Right atrium auricular region (tissue), 2 donors: ENCODE measurements at places on chromosomes 11 and 22. TPM values are rescaled to one million over a fixed set of nuclear protein-coding genes. Genes with fewer than 3 reads are reported as not detected.
A peak's percentile ranks its signal among the peaks of the same experiment; 100 is the strongest.

DNA sequence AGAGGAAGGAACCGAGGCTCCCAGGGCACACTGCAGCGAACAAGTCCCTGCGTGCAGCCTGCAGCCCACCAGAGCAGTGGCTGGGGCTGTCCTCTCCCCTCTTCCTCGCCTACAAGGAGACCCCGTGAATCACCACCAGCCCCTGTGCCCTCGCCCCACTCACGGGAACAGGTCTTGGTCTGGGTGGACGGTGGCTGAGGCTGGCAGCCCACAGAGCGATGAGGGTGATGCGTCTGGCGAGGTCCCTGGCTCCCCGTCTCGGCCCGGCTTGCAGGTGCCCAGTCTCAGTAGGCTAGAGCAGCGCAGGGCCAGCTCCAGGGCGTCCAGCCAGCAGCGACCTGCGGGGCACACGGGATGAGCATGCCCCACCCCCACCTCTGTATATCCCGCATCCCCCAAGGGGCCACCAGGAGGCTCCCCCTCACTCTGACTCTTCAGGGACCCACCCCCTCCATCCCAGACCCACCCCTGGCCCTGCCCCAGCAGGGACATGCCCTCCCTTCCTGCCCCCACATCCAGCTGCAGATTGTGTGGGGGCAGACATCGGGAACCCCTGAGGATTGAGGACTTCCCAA, 50.5 kb upstream of the CARS1 start:
- no peak for DNase-seq

DNA sequence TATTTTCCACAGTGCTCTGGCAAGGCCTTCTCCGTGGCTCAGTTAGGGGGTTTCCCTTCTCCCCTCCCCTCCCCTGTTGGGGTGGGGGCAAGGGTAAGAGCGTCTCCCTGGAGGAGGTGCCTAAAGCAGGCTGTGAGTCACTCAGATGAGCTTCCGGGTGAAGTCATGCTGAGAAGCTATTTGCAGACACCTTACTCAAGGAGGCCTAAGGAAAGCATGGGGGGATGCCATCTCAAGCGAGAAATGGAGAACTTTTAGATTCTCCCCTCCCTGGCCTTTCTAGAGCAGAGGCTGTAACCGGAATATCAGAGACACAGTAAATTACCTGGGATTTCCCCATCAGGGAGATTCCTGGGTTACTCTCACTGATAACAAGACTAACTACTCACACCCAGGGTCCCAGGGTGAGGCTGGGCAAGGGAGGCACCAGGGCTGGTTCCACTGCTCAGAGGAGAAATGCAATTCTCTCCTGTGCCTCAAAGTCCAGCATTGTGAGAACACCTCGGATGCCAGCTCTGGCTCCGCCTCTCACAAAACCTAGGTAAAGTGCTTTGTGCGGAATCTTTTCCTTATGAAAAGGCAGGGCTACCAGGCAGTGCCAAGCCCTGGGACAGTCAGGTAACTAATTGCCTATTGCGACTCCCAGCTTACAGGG, 123.6 kb downstream of the ABTB2 start:
- DNase-seq, result no peak

GRCh38 chr11:115201111-115201792, 303.0 kb downstream of the CADM1 start:
- no peak for DNase-seq

- no peak for DNase-seq
These were observed 36.1 kb upstream of the NRIP3 start for GRCh38 chr11:9039863-9040262.

- DNase-seq, result peak; percentile 73
These were observed 10.2 kb downstream of the GNB1L start for GRCh38 chr22:19844377-19845053.

GRCh38 chr22:23621082-23621780, 10.9 kb downstream of the DRICH1 start:
- DNase-seq, result no peak

- DNase-seq, result no peak
These were observed 9.6 kb downstream of the PRRG4 start for GRCh38 chr11:32839308-32839707.

- DNase-seq, result no peak
These were observed 7.7 kb downstream of the LINC01488 start for GRCh38 chr11:69489031-69489745.

SMIM38 gene
- total RNA-seq, result not detected

ADORA2A gene
- total RNA-seq, result 7.1 TPM

SLC3A2 gene
- 64.9 TPM for total RNA-seq

MYEOV gene
- total RNA-seq, result not detected

CHCHD10 gene
- 213 TPM for total RNA-seq
